ENCODE measurements at places on chromosomes 1 and 21. TPM values are rescaled to one million over a fixed set of nuclear protein-coding genes. Genes with fewer than 3 reads are reported as not detected.

GRCh38 chr1:64755361-64755760 is 10.5 kb downstream of the RAVER2 start:
- no peak for DNase-seq

- no peak for DNase-seq
These were observed 114.4 kb upstream of the SLC35F3 start for GRCh38 chr1:233790121-233790520.

DNA sequence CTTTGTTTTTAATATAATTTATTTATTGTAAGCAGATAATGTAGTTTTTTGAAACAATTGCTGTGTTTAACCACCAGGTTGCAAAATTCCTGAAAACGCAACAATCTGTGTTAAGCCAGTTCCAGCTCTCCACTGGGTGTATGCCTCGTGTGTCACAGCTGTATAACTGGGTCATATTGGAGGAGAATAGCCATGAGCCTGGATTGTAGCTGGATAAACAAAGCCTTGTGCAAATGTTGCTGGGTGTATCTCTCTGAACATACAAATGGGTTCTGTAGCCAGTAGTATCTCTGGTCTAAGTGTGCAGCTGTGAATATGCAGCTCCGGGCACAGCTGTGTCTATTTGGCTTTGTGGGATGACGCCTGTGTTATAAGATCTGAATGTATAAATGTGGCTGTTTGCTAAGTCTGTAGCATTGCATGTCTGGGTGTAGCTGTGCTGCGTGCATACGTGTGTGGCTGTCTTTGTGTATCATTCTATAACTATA is 2.8 kb downstream of the TCEA3 start:
- DNase-seq = no peak

GRCh38 chr1:159941141-159941540 is 4.3 kb downstream of the IGSF9 start:
- no peak for DNase-seq

GRCh38 chr1:208291923-208292711 is 47.9 kb upstream of the PLXNA2 start:
- DNase-seq = no peak

- no peak for DNase-seq
These were observed 110.4 kb downstream of the PDE9A start for GRCh38 chr21:42763581-42764442.

DNA sequence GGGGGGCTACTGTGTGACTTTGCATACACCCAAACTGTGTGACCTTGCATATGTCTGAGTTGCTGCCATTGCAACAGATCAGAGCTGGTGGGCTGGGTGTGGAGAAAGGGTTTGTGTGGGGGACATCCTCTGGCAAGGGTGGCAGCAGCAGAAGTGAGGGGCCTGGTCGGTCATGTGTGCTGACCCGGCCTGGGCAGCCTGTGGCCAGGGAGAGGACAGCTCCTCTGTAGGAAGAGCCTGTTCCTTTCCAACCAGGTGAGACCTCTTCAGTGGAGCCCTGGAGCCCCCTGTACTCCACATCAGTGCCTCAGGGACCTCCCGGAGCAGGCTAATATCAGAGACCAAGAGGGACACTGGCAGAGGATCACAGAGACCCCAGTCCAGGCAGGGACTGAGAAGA is 8.3 kb downstream of the PCSK9 start:
- no peak for DNase-seq

DNA sequence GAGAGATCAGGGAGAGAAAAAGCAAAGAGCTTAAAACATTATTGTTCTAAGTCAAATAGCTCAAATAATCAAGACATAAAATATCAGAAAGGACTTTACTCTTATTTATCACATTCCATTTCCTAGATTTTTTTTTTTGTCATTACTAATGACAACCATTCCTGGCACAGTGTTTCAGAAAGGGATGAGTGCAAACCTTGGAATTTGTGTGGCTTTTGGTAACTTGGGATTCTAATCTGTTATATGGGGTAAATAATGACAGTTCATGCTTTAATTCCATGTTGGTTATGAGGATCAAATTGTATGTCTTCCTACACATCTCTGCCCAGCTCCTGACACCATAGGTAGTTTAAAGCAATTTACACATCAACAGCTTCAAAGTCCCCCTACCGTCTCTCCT is 358.4 kb upstream of the ADGRL4 start:
- DNase-seq = no peak

DNA sequence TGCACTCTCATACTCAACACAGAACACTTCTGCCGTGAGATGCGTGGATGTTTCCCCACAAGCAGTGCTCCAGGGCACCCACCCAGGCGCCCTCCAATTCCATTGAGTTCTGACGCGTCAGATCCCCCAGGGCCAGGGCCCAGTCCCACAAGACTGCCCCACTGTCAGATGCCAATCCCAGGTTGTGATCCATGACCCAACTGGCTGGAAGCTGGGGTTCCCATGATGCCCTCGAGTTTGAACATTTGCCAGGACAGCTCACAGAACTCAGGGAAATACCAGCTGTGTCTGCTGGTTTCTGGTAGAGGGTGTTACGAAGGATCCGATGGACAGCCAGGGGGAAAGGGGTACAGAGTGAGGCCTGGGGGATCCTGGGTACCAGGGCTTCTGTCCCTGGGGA is 58.4 kb downstream of the AGPAT3 start:
- no peak for DNase-seq

DNA sequence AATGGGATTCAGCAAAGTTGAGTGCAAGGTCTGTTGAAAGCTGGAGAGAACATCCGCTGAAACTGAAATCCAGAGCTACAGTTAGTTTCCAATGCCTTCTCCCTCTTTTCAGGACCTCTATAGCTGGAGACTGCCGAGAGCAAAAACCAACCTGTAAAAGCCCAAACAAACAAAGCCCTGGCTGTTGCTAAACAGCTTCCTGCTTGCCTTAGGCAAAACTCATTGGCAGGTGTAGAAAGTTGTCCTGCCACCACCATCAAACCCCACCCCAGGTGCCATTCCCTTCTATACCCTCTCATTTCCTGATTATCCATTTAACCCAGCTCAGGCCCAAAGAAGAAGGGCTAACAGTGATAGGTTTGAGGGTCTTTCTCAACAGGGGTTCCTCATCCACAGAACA is 24.7 kb downstream of the SCYL3 start:
- DNase-seq = no peak

GRCh38 chr1:168437821-168438220 is 106.0 kb downstream of the XCL2 start:
- DNase-seq = no peak

Gene OLFM3
- 24.7 TPM for polyA plus RNA-seq

Gene ADAMTS5
- 23.3 TPM for polyA plus RNA-seq

Gene SPATA21
- 0.40 TPM for polyA plus RNA-seq

Gene GPR161
- polyA plus RNA-seq = 21.7 TPM

Measured in left kidney (tissue), 8 donors.